ENCODE measurements at places on chromosomes 11 and 22.

DNA sequence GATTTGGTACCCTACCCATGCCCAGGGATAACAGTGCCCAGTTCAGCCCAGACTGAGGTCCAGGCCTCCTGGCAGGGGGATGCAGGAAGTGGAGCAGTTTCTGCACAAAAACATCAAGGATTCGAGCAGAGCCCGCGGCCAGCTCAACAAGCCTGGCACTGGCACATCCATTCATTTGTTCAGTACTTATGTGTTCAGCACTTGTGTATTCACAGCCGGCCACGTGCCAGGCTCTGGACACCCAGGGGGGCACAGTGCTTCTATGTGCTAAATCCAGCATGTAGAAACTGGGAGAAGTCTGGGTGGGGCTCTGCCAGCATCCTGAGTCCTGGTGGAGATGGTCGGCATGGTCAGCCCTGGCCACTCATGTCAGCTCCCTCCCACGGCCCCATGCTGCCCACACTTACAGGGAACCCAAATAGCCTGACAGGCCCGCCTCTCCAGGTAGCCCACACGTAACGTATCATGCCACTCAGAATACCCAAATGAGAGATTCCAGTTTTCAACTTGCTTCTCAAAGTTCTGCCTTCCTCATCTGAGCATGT lies 28.5 kb downstream of the LINC01488 start:
- DNase-seq = no peak

DNA sequence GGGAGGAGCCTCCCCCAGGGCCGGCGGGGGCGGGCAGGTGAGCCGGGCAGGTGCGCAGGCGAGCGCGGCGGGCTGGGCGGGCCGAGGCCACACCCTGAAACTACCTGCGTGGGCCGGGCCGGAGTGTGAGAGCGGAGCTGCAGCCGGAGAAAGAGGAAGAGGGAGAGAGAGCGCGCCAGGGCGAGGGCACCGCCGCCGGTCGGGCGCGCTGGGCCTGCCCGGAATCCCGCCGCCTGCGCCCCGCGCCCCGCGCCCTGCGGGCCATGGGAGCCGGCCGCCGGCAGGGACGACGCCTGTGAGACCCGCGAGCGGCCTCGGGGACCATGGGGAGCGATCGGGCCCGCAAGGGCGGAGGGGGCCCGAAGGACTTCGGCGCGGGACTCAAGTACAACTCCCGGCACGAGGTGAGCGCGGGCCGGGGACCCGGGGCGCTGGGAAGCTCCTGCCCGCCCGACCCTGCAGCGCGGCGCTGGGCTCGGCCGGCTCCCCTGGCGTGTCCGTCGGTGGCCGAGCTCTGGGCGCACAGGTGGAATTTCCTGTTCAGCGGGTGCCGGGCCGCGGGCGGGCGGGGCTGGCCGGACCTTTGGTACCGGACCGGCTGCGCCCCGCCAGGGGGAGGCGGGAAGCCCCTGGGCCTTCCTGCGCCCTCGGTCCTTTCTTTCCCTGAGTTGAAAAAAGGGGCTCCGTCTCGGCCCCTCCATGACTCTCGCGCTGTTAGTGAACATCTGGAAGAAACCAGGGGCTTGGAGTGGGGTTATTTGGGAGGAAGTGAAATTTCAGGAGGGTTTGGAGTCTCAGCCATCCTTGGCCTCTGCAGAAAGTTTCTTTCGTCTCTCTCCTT lies at the start of gene ST14:
Gene ST14, plus strand, starts transcription at position 126 of the 841 bp plus-strand sequence. Its CDS starts 198 bp downstream, at position 324.
- DNase-seq = no peak

DNA sequence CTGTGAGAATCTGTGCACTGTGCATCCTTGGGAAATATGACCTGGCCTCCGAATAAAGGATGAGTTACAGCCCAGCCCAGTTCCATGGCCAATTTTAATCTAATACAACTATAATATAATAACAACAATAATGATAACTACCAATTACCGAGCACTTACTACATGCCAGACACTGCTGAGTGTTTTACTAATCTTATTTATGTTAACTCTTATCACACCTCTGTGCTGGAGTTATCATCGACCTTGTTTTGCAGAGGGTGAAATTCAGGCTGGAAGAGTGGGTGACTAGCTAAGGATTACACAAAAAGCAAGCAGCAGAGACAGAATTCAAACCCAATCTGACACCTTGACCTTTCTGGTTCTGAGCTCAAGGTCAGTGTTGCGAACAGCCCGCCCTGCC lies 83.9 kb downstream of the GALNT18 start:
- no peak for DNase-seq

DNA sequence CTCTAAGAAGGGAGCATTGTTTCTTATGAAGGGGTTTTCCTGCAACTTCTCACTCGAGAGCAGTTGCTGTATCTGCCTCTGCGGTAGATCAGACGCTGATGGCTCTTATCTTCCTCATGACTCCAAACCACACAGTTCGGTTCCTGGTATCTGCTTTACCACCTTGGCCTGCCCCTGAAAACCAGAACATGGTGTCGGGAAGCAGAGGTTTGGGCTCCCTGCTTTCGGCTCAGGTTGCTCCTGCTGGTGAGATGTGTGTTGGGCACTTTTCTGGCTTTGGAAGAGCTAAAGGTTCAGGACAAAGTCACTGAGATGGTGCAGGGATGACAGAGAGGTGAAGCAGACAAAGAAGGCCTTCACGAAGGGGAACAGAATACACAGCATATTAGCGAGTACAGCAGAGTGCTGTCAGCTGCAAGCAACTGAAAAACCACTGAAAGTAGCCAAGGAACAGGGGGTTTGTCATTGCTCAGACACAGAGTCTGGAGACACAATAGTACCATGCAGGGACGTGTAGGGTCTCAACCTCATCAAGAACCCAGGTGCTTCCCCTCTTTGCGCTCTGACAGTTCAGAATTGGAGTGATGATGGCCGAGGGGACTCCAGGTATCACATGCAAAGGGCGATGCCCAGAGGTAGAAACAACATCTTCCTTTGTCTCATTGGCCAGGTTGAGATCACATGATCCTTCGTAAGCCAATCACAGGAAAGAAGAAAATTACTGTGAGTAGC lies 11.9 kb upstream of the CSF2RB start:
- DNase-seq = no peak

- DNase-seq = no peak
Measured at GRCh38 chr11:7449841-7450214, 35.5 kb upstream of the OLFML1 start.

DNA sequence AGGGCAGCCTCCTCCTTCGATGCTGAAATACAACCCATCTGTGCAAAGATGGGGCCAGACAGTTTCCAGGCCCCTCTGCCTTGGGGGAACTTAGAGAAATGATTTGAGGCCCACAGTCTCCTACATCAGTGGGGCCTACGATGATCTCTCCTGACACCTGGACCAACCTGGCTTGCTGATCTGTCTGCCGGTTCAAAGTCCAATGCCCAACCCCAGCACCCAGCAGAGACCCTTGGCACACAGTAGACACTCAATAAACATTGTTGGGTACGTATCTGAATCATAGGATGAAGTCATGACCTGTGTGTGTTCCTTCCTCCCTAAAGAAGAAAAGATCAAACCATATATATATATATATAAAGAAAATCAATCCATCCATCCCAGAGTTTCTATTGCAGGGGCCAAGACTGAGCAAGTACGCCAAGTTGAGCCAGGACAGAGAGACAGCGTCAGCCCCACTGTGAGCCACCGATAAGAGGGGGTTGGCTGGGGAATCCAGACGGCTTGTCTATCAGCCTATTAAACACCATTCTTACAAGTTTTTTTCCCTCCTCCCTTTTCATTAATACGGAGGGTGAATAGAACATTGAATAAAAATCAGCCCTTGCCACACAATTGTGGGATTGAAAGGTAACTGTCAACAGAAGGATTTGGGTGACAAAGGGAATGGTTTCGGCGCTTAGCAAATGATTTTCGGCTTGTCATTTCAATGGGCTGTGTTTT lies 244.1 kb downstream of the MN1 start:
- DNase-seq = no peak

GRCh38 chr11:94694309-94695060 lies 73.7 kb upstream of the AMOTL1 start:
- no peak for DNase-seq
